ENCODE measurements at places on chromosomes 4 and X.

GRCh38 chrX:132009350-132009749 is 13.8 kb upstream of the STK26 start:
- DNase-seq = no peak

DNA sequence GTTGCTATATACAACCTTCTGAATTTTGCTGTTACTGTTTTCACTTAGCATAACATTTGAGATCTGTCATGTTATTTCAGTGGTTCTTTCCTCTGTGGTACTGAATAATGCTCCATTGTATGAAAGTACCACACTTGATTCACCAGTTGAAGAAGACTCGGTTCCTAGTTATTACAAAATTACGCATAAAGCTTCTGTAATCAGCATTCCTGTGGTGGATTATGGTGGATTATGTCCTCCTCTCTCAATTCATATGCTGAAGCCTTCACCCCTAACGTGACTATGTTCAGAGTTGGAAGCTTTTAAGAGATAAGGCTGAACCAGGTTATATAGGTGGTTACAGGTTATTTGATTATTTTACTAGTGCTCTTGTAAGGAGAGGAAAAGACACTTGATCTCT is 2143.5 kb upstream of the AGA start:
- DNase-seq = no peak

- DNase-seq = peak; percentile 72
Measured at GRCh38 chr4:102620697-102621497, 119.7 kb downstream of the NFKB1 start.

DNA sequence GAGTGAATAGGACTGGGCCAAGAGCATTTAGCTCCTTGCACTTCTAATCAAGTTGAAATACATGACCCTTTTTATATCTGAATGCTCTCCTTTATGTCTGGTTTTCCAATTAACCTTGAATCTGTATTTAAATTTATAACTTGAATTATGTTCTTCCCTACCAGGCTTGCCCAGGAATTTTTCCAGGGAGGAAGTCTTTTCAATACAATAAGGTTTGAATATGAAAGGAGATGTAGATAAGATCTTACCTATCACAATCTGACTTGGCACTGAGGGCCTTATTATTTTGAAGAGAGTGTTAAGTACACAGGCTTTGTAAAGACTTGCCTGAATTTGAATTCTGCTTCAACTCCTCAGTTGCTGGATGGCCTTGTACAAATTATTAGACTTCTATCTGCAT is 555.7 kb downstream of the PCDH7 start:
- DNase-seq = no peak

GRCh38 chr4:91064157-91064853 is 937.1 kb downstream of the CCSER1 start:
- DNase-seq = no peak

DNA sequence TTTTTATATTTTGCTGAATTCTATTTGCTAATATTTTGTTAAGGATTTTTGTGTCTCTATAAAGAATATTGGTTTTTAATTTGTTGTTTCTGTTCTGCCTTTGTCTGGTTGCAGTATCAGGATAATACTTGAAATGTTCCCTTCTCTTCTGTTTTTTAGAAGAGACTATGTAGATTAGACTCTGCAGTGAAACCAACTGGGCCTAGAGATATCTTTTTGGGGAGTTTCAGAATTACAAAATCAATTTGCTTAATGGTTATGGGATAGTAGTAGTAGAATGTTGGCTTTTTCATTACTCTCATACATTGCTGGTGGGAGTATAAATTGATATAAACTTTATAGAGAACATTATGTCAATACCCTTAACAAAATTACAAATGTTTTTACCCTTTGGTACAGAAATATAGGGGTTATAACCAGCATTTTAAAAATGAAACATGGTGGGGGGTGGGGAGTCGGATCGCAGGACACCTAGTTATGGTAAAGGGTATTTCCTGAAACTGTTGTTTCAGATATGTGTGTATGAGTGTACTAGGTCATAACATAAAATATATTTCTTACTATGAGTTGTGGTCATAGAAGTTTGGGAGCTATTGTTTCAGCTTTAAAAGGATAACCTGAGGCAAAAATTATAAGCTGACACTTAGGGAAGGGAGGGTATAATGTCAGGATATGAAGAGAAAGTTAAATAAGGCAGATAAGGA is 29.0 kb downstream of the CLOCK start:
- DNase-seq = no peak

- DNase-seq = no peak
Measured at GRCh38 chr4:80788798-80789197, 241.7 kb upstream of the BMP3 start.

DNA sequence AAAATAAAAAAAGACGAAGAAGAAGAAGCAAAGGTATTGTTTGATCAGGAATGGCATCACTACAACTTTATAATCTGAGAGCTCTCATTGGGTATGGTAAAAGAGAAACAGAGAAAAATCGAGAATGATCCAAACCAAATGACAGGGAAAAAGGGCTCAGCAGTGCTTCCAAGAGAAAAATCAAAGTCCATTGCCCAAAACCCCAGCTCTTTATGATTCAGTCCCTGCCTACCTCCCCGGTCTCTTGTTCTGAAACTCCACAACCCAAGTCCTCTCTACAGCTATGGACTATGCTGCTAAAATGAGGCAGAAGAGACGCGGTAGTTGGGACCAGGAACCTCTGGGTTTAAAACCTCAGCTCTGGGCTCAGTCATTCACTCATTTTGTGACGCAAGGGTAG is 341.1 kb upstream of the PPARGC1A start:
- DNase-seq = no peak

- no peak for DNase-seq
Measured at GRCh38 chr4:40375620-40376019, 40.5 kb downstream of the CHRNA9 start.

- DNase-seq = no peak
Measured at GRCh38 chr4:86890790-86891189, 1.4 kb downstream of the C4orf36 start.

- DNase-seq = no peak
Measured at GRCh38 chr4:15792974-15793373, 14.8 kb downstream of the CD38 start.
